ENCODE measurements at places on chromosomes 3 and 15.
A peak's percentile ranks its signal among the peaks of the same experiment; 100 is the strongest.

- no peak for DNase-seq
These were observed 177.4 kb downstream of the SQOR start for GRCh38 chr15:45812200-45812599.

DNA sequence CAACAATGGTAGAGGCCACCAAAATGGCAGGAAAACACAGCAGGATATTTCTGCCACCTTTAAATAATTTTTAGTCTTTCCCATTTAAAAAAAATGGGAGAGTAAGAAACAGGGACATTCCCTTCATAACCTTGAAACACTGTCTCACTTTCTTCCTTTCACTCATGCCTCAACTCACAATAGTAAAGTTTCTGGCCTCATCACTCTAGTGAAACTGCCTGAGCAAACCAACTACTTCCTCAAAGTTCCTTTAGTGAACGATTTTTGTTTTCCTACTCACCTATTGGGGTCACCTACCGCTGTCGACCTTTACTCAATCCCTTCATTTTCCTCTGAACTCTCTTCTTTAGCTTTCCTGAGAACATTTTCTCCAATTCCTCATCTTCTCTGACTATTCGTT lies 33.0 kb downstream of the SHC4 start:
- no peak for DNase-seq

DNA sequence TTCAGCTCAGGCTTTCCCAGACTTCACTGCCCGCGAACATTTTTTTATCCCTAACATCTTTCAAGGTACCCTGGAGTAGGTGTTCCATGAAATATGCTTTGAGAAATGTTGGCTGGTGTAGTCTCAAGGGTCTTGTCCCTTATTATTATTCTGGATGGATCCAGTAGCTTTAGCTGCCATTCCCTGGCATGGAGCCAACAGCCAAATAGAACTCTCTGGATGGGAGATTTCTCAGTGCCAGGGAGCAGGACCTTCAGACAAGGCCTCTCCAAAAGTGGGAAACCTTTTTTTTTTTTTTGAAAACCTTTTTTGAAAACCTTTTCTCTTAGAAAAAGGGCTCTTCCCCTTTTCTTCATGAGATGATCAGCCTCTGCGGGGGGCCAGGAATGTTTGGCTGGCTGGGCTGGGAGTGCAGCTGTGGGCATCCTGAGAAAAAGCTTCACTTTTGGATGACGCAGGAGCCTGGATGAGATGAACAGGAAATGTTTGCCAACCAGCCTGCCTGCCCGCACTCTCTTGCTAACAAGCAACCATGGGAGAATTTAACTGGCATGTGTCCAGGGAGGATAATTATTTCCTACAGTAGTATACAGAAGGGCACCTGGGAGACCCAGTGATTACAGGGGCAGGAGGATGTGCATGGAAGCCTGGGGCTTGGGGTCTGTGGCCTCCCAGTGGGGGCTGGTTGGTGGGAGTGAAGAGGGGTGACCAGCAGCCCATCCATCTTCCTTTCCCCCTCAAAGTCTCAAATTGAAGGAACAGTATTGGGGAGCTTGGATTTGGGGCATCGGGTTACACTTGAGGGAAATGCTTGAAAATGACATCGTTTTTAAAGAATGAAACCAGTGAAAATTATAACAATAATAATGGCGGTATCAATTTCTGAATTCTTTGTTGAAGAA lies 109.1 kb upstream of the LRIG1 start:
- no peak for DNase-seq

DNA sequence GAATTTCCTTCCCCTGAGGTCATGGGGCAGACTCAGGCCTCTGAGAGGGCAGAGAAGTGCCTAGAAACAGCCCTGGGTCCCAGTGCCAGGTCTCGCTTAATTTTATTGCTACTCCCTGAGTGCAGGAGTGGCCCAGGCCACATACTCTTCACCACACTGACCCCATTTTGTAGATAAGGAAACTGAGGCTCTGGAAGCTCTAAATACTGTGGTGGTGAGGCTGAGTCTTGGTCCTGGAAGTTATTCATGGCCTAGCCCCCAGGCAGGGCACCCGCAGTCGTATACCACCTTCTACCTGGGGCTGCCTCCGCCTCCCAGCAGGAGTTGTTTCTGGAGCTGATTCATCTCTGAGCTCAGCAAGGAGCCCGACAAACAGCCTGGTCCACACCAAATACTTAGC lies 9.8 kb downstream of the ATP2B2 start:
- no peak for DNase-seq

- DNase-seq = no peak
These were observed 9.2 kb upstream of the ATP8B4 start for GRCh38 chr15:50128266-50128665.

- no peak for DNase-seq
These were observed 51.0 kb downstream of the CHDH start for GRCh38 chr3:53795176-53795575.

GRCh38 chr3:38595393-38595792 lies 54.1 kb downstream of the SCN5A start:
- no peak for DNase-seq

- DNase-seq = no peak
These were observed 583.8 kb downstream of the FOXP1 start for GRCh38 chr3:70999730-71000129.

GRCh38 chr15:99976811-99977271 lies 243.6 kb upstream of the LYSMD4 start:
- DNase-seq = no peak

DNA sequence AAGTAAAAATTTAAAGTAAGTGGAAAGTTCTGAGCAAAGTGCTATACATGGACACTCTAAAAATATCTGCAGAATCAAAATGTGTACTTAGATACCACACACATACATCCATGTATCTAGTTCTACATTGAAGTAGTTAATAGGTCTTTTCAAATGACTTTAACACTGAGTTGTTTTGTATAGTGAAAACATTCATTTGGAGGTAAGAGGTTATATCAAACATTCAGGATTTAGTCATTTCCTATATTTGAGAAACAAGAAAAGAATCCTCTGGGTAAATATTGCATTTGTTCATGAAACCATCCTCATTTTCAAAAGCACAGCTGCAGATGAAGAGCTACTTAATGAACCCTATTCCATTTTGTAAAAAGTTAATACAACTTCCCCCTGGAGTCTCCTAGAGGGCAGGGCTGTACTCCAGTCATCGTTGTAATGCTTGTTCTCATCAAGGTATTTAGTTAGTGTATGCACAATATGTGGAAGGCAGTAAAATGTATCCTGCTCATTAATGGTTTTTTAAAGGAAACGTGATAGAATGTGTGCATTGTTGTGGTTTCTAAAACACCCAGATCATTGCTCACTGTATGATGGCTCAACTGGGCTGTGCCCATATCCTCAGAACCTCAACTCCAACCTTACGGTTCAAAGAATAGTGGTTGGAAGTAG lies 26.2 kb downstream of the ARPP21 start:
- DNase-seq = no peak

DNA sequence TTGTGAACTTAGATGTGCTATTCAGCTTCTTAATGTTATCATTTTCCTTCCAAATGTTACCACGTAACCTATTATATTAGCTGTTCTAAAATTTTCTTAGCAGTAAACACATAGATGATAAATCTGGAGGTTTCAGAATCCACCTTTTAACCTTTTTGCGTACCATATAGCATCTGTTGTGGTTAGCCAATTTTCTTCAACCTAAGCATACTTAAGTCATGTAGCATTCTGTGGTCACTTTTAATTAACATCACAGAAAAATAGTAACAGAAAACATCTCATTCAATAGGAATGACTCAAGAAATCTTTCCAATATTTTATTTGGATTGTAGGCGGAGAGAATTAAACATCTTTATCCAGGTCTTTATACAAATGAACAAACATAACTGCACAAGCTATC lies 1465.3 kb upstream of the GBE1 start:
- DNase-seq = no peak

- no peak for DNase-seq
These were observed 5.8 kb upstream of the BNC1 start for GRCh38 chr15:83290236-83290635.

DNA sequence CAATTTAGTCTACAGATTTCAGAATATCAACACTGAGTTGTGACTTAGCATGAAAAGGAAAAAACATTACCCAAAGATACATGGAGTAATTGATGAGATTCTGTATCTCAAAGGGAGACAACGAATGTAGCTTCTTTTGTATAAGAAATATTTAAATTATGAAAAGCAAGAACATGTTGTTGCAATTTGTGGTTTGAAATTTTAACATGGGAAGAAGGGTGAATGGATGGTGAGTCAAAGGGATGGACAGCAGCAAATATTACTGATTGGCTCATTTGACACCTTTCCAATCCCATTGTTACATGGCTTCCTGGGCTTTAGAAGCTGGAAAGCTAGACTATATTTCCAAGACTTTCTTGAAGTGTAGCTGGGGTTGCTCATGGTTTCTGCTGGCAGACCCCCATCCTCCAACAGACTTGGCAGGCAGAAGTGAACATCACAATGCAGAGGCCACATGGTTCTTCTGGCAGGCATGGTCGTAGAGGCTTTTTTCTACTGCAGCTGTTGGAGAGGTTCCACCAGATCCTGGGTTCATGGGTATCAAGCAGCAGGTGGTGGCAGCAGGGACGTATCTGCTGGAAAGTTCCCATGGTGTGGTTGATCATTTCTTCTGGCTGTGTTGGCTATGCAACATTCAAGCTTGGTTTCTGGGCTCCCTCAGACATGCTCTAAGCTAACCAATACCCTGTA lies 47.2 kb upstream of the KPNA4 start:
- DNase-seq = no peak

DNA sequence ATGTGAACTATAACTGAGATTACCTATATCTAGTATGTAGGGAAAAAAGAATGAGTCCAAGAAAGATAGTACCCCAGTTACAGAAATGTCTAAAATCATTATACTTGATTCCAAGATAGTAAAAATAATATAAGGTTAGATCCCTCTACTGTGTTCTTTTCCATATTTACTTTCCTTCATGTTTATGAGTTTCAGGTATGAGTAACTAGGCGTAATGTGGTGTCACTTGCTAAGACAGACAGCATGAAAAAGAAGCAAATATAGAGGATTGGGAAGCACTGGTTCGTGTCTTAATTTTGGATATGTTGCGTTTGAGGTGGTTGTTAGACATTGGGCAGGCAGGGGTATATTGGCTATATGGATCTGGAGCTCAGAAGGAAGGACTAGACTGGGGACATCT lies 168.1 kb upstream of the PFN2 start:
- no peak for DNase-seq

DNA sequence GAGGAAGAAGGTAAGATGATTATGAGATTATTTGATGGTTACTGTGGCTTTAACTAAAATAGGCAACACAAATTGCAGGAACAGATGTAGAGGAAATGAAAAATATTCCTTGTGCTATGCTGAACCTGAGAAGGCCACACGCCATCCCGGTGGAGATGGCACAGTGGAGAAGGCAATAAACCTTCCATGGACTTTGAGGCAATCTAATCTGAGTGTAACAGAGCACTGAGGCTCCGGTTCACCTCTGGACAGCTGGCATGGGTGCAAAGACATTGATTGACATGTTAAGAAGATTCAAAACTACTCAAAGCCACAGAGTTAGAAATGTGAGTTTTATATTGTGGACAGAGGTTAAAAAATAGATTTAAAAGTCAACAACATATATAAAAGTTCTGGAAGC lies 535.7 kb downstream of the AGBL1 start:
- no peak for DNase-seq

DNA sequence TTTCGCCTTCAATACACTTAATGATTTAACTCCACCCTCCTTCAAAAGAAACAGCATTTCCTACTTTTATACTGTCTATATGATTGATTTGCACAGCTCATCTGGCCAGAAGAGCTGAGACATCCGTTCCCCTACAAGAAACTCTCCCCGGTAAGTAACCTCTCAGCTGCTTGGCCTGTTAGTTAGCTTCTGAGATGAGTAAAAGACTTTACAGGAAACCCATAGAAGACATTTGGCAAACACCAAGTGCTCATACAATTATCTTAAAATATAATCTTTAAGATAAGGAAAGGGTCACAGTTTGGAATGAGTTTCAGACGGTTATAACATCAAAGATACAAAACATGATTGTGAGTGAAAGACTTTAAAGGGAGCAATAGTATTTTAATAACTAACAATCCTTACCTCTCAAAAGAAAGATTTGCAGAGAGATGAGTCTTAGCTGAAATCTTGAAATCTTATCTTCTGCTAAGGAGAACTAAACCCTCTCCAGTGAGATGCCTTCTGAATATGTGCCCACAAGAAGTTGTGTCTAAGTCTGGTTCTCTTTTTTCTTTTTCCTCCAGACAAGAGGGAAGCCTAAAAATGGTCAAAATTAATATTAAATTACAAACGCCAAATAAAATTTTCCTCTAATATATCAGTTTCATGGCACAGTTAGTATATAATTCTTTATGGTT lies at the start of gene CCR5:
Gene CCR5, plus strand, starts transcription at position 108 of the 680 bp plus-strand sequence. CDS start 1,957 bp downstream, outside the sequence.
- DNase-seq = no peak

DNA sequence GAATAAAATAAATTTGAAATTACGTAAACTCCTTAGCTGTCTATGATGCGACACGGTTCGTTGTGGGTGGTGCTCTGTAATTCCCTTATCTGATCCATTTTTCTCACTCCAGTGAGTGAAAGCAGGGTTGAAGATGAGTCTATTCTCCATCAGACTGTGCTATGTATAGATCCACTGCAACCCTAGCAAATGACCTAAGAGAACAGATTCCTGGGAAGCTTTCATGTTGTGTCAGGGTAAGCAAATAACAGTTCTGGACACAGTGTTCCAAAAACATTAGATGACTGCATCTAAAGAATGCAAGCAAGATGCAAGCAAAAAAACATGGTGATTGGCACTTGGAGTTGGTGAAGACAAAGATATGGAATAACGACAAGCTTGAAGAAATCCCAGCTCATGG lies 239.3 kb downstream of the SLC9A9 start:
- DNase-seq = no peak

GRCh38 chr3:43879166-43879565 lies 188.4 kb downstream of the ABHD5 start:
- no peak for DNase-seq

GRCh38 chr3:126491221-126492013 lies 15.7 kb upstream of the ZXDC start:
- no peak for DNase-seq

GRCh38 chr3:141346007-141346406 lies 22.3 kb upstream of the ZBTB38 start:
- DNase-seq = no peak

DNA sequence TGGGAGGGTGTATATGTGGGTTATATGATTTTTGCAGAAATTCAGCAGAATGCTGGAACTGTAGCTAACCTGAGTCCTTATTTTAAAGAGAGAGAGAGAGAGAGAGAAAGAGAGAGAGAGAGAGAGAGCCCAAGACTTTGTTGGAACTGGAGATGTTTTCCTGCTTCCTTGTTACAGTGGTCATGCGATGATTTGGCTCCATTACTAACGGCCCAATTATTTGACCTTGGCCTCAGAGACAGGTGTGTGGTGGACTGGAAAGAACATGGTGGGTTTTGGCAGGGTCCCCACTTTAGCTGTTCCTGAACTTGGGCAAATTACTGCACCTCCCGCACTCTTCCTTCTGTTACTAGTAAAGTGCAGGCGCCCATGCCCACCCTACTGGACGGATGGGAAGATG lies 14.8 kb upstream of the ACSBG1 start:
- no peak for DNase-seq

GRCh38 chr3:96991800-96992365 lies 177.5 kb downstream of the EPHA6 start:
- DNase-seq = peak; percentile 32

Data from hindlimb muscle (tissue), 1 donor.